Astrocyte (in vitro differentiated cells and primary cell): ENCODE measurements at places on chromosomes 5 and 9. TPM values are rescaled to one million over a fixed set of nuclear protein-coding genes. Genes with fewer than 3 reads are reported as not detected.

SV2C gene
- total RNA-seq, result 0.05 TPM in 2 replicates

SLC36A3 gene
- total RNA-seq, result not detected in 2 replicates

CEL gene
- total RNA-seq, result 2.3 and 3.4 TPM in 2 replicates

DNA sequence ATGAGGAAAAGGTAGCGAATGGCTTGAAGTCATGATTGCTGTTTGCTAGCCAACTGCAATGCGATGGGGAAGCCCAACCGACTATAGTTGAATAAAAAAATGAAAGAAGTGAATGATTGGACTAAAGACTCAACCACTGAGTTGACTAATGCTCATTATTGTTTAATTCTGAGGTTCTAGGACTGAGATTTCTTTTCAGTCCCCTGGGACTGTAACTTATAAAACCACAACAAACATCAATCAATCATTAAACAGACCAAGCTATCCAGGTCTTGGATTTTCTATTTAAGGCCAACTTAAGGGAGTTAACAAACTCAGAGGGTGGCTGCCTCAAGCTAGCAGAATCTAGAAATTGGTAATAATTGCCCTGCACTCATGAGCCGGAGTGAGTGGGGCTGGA lies 154.2 kb downstream of the DOCK2 start:
- H3K4me3 ChIP-seq, result no peak overlapping the region
- H3K27ac ChIP-seq, result no peak overlapping the region
- DNase-seq, result peak; percentile 37
- H3K36me3 ChIP-seq, result no peaks in the 10 kb centered on the region
- H3K27me3 ChIP-seq, result no peaks in the 10 kb centered on the region

DNA sequence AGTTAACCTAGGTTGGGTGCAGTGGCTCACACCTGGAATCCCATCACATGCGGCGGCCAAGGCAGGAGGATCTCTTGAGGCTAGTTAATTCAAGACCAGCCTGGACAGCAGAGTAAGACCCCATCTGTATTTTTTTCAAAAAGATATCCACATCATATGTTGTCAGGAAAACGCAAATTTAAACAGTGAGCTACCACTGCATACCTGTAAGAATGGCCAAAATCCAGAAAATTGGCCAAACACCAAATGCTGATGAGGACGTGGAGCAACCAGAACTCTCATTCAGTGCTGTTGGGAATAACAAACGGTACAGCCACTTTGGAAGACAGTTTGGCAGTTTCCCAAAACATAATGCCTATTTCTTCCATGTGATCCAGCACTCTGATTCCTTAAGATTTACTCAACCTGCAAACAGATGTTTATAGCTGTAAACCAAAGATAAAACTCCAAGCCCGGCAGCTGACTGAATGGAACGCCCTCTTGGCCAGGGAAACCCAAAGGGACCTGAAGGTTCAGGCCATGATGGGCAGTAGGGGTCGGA lies 12.4 kb downstream of the CEL start:
- peaks cover 16% of the 10 kb centered on the region for H3K4me1 ChIP-seq
- peaks cover 13% of the 10 kb centered on the region for H3K27me3 ChIP-seq
- H3K4me3 ChIP-seq, result no peak overlapping the region
- peak; percentile 43 for DNase-seq

DNA sequence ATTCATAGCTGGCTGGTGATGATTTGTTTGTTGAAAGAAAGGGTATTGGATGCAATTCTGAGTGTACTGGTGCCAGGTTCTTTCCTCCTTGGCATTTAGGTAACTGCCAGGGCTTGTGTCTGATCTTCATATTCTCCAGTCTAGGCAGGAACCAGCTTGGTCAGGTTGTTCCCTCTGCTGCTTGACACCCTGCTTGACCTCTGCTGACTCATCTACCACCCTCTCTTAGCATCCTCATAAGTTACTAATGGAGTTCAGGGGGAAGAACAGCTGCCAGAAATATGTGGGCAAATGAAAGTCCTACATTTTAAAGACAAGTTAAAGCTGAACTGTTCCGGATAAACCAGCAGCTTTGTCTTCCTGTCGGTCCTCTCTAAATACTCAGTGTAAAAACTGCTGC lies 116.1 kb upstream of the TNC start:
- no peaks in the 10 kb centered on the region for H3K36me3 ChIP-seq
- no peak overlapping the region for H3K4me3 ChIP-seq
- DNase-seq, result peak; percentile 95
- peaks cover 12% of the 10 kb centered on the region for H3K4me1 ChIP-seq
- no peak overlapping the region for H3K27ac ChIP-seq

- no peak overlapping the region for H3K27ac ChIP-seq
- no peak for DNase-seq
- H3K4me3 ChIP-seq, result no peak overlapping the region
- no peaks in the 10 kb centered on the region for H3K4me1 ChIP-seq
- H3K36me3 ChIP-seq, result no peaks in the 10 kb centered on the region
Observed at GRCh38 chr5:94945656-94946055, 327.2 kb downstream of the SLF1 start.

DNA sequence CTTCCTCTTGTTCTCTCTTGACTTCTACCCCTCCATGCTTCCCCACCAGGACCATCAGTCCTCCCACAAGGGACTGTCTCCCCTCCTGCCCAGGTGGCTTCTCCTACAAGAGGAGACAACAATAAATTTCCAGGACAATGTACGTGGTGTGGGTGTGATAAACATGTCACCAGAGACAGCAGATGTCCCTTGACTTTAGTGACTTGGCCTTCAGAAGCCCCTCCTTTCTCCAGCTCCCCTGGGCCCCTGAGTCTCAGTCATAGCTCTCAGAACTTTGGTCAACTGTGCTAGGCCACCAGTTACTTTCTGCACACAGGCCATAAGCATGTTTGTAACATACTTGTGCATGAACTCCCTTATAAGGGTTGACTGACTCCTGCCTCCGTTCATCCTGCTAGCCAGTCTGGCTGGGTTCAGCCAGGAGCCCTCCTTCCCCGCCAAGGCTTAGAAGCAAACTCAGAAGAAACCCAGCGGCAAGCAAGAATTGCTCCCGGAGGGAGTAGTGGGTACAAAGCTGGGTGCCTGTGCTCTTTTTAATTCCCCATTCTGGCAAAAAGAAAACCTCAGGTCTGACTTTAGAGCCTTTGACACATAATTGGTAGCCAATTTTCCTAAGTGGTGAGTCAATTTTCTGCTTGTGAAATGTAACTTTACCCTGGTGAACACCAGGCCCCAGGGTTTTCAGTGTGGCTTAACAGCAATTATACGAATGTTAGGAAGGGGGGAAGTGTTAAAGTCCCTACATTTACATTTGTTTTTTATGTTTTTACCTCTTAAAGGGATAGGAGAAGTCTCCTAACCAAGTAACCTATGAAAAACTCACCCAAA lies 49.2 kb downstream of the EBF1 start:
- H3K4me3 ChIP-seq, result no peak overlapping the region
- no peaks in the 10 kb centered on the region for H3K27me3 ChIP-seq
- H3K4me1 ChIP-seq, result peaks cover 28% of the 10 kb centered on the region
- DNase-seq, result no peak
- peak overlapping the region; percentile 65 for H3K27ac ChIP-seq
